ENCODE measurements at places on chromosomes 3 and 15.

DNA sequence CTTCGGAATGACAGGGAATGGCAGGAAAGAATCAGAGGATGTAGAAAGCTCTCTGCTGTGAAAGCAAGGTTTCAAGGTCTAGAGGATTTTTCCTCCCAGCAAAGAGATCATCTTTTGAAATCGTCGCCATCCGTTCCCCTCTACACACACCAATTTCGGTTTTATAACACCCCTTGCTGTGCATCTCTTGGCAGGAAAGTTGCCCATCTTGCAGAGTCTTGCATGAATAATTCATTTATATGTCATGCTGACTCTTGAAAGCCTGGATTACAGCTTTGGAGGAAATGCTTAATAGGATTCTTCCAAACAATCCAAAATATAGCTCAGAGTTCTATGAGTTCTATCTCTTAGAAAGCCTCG, 262.7 kb downstream of the CHL1 start:
- no peak for DNase-seq

- DNase-seq, result no peak
These were observed 95.1 kb upstream of the ZBED2 start for GRCh38 chr3:111690242-111690641.

DNA sequence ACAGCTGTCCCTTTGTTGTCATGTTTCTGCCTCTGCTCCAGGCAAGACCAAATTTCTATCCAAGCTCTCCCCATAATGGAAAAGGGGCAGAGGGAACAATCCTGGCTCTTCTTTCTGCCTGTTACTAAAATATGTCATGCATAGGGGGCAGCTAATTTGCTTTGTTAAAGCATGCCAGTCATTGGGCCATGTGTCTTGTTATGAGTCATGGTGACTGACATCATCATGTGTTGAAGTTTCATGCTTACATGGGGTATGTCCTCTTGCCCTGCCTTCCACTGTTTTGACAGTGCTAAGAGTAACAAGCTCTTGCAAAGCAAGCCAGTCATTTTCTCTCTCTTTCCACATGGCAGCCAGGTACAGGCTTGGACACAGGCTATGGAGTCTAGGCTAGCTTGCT, 268.9 kb downstream of the GABRB3 start:
- DNase-seq, result no peak

DNA sequence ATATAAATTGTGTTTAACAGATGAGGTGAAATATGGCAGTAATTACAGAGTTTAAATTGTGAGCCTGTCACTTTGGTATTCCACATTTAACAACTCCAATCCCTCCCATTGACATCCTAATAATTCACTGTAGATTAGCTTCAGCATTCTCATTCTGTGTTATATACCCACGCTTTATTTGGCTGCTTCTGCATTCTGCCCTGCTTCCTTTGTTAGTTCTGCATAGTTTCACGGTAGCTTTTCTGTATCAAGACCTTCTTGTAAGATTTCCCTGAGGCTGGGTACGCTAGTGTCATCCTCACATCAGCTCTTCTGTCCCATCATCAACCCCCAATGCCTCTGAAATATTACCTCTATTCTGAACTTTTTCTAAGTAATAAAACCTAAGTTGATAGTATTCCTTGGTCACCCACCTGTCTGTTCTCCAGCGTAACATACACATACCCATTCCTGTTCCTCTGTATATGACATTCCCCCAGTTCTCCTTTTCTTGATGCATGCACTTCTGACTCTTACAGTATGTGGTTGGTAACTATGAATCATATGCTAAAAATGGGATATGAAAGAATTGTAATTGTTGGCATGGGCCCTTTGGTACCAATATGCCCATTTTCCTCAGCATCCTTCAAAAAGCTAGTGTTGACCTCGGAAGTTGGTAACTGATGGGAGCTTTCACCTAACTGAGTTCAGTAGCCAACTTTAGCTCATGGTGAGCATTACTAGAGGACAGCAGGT, 171.2 kb downstream of the KLHL25 start:
- no peak for DNase-seq

- DNase-seq, result no peak
These were observed 363.5 kb downstream of the EPHB1 start for GRCh38 chr3:135158520-135158919.

DNA sequence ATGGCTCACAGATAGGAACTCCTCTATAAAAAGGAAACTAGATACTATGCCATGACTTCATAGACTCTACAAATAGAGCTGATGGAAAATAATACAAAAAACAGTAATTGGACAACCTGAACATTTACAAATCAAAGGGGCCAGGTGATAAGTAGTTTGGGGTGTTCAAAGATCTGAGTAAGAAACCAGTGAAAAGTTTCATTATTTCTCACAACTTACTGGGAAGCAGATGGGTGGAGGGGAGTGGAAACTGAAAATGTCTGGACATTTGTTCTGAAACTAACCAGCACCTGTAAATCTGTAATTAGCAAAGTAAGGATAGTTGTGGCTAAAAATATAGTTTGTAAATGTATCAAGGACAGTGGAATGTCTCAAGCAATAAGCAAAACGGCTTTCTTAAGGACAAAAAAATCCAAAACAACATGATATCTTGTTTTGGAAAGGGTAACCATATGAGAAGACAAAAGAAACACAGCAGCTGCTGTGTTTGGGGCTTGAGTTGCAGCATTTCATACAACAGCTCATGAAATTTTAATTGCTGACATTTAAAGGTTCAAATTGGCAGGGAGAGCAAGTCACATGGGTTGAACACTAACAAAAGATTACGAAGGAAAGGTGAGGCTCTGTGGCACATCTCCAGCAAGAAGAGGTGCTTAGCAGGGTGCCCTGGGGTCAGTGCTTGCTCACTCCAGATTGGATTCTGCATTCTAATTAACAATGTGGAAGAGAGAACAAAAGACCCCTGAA, 26.8 kb upstream of the THBS1 start:
- no peak for DNase-seq
